Adrenal gland (tissue), 19 donors: ENCODE measurements at places on chromosomes 1 and 21. TPM values are rescaled to one million over a fixed set of nuclear protein-coding genes. Genes with fewer than 3 reads are reported as not detected.

DNA sequence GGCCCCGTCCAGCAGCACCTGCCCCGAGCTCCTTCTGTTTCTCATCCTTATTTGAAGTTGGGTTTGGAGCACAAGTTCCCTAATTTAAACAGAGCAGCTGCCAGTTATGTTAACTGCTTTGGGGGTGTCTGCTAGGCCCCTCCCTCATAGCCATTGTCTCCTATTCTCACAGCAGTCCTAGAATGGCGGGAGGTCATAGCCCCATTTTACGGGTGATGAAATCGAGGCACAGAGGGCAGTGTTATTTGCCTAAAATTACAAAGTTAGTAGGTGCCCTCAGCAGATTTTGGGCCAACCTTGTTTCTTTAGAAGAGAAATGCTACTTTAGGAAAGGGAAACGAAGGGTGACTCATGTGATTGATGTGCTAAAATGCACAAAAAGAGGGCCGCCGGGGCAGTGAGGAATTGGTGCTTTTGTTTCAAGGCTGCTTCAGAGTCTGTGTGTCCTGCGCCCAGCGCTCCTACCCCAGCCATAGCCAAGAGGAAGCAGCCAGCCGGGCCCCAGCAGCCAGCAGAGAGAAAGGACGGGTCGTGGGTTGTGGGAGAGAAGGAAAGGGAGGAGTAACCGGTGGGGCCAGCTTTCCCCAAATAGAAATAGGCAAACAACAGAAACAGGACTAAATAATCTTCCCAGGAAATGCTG is 13.0 kb downstream of the VANGL1 start:
- peaks cover 58% of the 10 kb centered on the region for H3K4me1 ChIP-seq
- H3K36me3 ChIP-seq = no peaks in the 10 kb centered on the region
- peak overlapping the region; percentile 3 for H3K4me3 ChIP-seq
- H3K27me3 ChIP-seq = no peaks in the 10 kb centered on the region

- no peaks in the 10 kb centered on the region for H3K36me3 ChIP-seq
- H3K27ac ChIP-seq = no peak overlapping the region
- no peaks in the 10 kb centered on the region for H3K27me3 ChIP-seq
- peaks cover 17% of the 10 kb centered on the region for H3K4me1 ChIP-seq
Observed at GRCh38 chr21:42534421-42535378, 21.0 kb downstream of the SLC37A1 start.

ETV3L gene
- not detected for total RNA-seq

GRCh38 chr21:46119144-46119636 is 21.3 kb downstream of the COL6A2 start:
- no peaks in the 10 kb centered on the region for H3K27me3 ChIP-seq
- H3K27ac ChIP-seq = no peak overlapping the region
- H3K4me3 ChIP-seq = no peak overlapping the region
- no peak for DNase-seq
- no peaks in the 10 kb centered on the region for H3K4me1 ChIP-seq

GRCh38 chr21:33265664-33266049 is 510 bp upstream of the IL10RB start:
- H3K4me1 ChIP-seq = peaks cover 14% of the 10 kb centered on the region
- H3K36me3 ChIP-seq = peaks cover 16% of the 10 kb centered on the region
- H3K27me3 ChIP-seq = no peaks in the 10 kb centered on the region
- DNase-seq = peak; percentile 78
- H3K4me3 ChIP-seq = no peak overlapping the region

DNA sequence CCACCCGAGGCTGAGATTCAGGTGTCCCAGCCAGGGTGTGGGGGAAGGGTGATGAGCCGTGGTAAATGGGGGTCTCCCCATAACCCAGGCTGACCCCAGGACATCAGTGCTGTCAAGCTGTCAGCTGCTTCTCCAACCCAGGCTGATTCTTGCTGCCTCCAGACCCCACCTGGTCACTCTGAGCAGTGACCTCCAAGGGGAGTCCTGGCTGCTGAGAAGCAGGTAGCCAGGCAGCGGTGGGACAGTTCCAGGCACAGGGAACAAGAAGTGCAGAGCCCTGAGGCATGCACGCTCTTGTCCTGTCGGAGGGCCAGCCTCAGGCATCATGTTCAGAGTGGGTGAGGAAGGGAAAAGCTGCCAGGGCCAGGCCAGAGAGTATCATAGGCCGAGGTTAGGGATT is 1.1 kb downstream of the ESPN start:
- H3K36me3 ChIP-seq = no peaks in the 10 kb centered on the region
- no peak for DNase-seq
- H3K27ac ChIP-seq = no peak overlapping the region
- no peak overlapping the region for H3K4me3 ChIP-seq
- H3K27me3 ChIP-seq = peaks cover 27% of the 10 kb centered on the region

ADARB1 gene
- 7.2 TPM for total RNA-seq

RORC gene
- 9.7 TPM for total RNA-seq

- peaks cover 4% of the 10 kb centered on the region for H3K4me1 ChIP-seq
- H3K27ac ChIP-seq = no peak overlapping the region
- H3K27me3 ChIP-seq = no peaks in the 10 kb centered on the region
Observed at GRCh38 chr1:155598842-155599331, 11.1 kb upstream of the MSTO1 start.

- H3K4me3 ChIP-seq = no peak overlapping the region
- no peaks in the 10 kb centered on the region for H3K4me1 ChIP-seq
- no peak overlapping the region for H3K27ac ChIP-seq
- no peaks in the 10 kb centered on the region for H3K36me3 ChIP-seq
- DNase-seq = no peak
- no peaks in the 10 kb centered on the region for H3K27me3 ChIP-seq
Observed at GRCh38 chr1:151773702-151774101, 10.4 kb upstream of the MRPL9 start.

DNA sequence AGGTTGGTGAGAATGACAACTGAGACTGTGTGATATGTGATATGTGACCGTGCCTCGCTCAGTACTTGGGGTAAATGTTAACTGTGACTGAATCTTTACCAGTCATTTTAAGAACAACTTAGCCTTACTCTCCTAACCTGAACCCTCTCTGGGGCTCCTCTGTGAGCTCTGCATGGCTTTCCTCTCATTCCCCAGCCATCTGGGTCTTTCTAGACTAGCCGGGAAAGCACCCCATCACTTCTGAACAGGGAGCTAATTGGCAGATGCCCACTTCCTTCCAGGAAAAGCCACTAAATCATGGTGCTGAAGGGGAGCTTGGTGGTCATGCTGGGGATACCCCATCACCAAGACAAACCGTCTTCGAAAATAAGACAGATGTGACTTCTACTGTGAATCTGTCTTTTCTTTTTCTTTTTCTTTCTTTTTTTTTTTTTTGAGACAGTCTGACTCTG is 16.5 kb upstream of the FOXO6 start:
- no peak overlapping the region for H3K4me3 ChIP-seq
- H3K4me1 ChIP-seq = no peaks in the 10 kb centered on the region
- H3K27me3 ChIP-seq = no peaks in the 10 kb centered on the region
- H3K27ac ChIP-seq = no peak overlapping the region

FHAD1 gene
- total RNA-seq = 0.65 TPM

- no peak overlapping the region for H3K4me3 ChIP-seq
- no peaks in the 10 kb centered on the region for H3K4me1 ChIP-seq
- H3K27ac ChIP-seq = no peak overlapping the region
- DNase-seq = no peak
- peaks cover 4% of the 10 kb centered on the region for H3K27me3 ChIP-seq
- no peaks in the 10 kb centered on the region for H3K36me3 ChIP-seq
Observed at GRCh38 chr1:3590951-3591865, 20.1 kb downstream of the MEGF6 start.

DNA sequence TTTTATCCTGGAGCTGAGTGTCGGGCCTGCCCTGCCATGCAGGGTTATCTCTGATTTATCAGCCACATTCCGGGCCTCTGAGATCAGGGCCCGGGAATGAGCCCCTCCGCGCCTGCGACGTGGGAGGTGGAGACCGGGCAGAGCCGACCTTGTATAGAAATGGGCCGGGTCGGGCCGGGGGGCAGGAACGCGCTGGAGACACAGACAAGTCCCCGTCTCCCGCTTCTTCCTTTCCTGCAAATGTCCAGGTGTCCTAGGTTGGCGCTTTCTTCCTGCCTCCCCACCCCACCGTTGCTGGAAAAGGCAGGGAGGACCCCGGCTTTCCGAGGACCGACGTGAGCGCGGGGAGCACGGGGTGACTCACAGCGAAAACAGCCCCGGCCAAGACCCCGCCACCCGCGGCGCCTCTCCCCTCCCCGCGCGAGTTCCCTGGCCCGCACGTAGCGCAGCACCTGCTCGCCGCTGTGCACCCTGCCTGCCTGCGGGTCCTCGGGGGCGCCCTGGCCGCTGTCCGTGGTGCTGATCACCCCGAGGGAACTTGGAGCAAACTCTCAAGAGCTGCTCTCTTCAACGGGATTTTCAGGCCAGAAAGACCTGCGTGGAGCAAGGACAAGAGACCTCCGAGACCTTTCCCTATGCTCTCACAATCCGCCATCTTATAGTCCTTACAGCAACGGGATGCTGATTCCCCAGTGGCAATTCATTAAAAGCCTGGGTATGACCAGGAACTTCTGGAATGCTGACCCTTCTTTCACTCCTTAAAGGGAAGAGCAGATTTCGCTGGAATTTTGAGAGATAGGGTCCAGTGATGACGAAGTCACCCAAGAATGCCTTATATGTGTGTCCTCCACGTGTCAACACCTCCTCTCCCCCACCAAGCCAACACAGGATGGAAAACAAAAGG is 475 bp upstream of the NPPB start:
- no peak overlapping the region for H3K4me3 ChIP-seq
- peak; percentile 78 for DNase-seq
- H3K36me3 ChIP-seq = no peaks in the 10 kb centered on the region
- no peaks in the 10 kb centered on the region for H3K4me1 ChIP-seq

DNA sequence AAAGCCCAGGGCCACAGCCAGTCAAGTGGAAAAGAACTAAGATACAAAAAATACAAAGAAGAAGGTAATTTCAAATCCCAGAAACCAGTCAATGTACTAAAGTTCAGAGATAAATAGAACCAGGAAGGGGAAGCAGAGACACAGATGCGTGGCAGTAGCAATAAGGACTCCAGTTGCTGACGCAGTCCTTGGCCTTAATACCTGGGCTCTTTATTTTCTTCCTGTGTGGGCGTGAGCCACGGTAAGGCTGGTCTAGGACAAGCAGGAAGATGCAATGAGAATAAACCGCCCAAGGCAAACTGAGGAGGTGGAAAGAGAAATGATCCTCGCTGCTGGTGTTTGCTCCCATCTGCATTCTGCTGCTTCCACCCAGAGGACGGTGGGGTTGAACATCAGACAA is 65.6 kb upstream of the PLXNA2 start:
- no peak overlapping the region for H3K4me3 ChIP-seq
- no peak overlapping the region for H3K27ac ChIP-seq
- no peaks in the 10 kb centered on the region for H3K4me1 ChIP-seq
- no peaks in the 10 kb centered on the region for H3K27me3 ChIP-seq

KRTAP21-2 gene
- total RNA-seq = not detected

DNA sequence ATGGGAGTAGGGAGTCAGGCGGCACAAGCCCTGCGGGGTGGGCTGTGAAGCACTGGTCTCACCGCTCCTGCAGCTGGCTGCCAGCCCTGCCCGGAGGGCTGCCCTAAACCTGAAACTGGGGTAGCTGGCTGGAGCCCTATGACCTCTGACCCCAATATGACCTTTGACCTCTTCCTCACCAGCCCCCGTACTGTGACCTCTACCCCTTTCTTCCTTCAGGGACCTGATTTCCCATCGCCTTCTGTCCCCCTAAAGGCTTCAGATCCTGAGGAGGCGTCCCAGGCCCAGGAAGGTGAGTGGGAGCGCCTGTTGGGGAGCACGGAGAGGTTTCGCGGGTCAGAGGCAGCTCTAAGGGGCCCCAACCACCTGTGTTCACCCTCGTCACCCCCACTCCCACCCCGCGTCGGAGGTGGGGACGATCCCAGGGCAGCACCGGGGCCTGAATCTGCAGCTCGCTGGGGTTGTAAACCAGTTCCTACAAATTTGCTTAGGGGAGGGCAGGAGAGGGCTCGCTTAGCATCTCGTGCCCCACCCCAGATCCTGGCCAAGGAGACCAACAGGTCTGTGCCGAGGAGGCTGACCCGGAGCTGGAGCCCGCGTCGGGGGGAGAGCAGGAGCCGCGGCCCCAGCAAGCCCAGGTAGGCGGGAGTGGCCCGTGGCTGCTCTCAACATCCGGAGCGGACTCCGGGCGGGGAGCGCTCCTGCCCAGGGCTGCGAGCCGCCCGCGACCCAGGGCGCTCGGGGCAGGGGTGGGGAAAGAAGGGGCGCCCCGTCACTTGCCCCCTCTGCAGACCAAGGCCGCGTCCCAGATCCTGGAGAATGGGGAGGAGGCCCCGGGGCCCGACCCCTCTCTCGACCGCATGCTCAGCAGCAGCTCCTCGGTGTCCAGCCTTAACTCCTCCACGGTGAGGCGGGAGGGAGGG is 7.3 kb downstream of the SYTL1 start:
- peak; percentile 31 for DNase-seq
- no peaks in the 10 kb centered on the region for H3K36me3 ChIP-seq
- H3K27ac ChIP-seq = no peak overlapping the region
- H3K27me3 ChIP-seq = peaks cover 4% of the 10 kb centered on the region
- peaks cover 12% of the 10 kb centered on the region for H3K4me1 ChIP-seq

SGIP1 gene
- total RNA-seq = 4.2 TPM

- H3K36me3 ChIP-seq = no peaks in the 10 kb centered on the region
- no peak overlapping the region for H3K27ac ChIP-seq
- no peaks in the 10 kb centered on the region for H3K4me1 ChIP-seq
- DNase-seq = no peak
Observed at GRCh38 chr1:18805150-18805879, 54.1 kb downstream of the TAS1R2 start.

DNA sequence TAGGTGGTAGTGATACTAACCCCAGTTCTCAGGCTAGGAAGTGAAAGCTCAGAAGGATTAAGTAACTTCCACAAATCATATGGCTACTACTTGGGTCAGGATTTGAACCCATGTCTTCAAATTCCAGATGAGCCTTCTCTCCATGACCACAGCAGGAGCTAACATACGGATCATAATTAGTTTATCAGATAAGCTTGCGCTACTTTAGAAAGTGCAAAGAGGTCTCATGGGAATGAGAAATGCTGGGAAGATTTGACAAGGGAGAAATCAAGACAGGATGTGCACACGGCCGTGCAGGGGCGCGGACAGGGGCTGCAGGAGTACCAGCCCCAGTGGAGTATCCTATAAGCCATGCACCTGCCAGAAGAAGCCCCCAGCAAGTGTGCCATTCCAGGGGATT is 5.2 kb downstream of the PLEKHA6 start:
- no peak overlapping the region for H3K4me3 ChIP-seq
- no peak for DNase-seq
- H3K36me3 ChIP-seq = no peaks in the 10 kb centered on the region
- H3K27ac ChIP-seq = no peak overlapping the region
- peaks cover 14% of the 10 kb centered on the region for H3K4me1 ChIP-seq

DNA sequence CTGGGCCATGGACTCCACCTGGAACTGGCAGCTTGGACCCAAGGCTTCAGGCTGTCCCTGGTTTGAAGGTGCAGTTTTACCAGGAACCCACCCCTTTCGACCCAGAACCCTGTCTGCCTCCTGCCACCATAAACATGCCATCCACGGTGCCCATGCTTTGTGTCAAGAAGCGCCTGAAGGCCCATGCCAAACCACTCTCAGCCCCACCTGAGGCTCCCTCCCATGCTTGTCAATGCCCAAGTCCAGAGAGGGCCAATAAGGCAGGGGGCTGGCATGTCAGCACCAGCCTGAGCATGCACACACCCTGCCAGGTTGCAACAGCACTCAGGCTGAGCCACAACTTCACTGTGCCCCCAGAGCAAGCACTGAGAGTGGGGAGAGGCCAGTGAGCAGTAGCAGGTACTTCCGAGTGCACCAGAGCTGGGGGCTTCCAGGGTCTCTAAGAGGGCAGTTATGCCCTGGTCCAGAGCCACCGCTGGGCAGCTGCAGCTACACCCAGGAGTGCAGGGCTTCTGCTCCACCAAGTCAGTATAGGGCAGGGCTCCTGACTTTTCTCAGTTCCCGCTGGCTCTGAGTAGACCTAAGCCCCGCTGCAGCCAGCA is 1256.0 kb downstream of the AMY1C start:
- H3K36me3 ChIP-seq = no peaks in the 10 kb centered on the region
- H3K27ac ChIP-seq = no peak overlapping the region
- no peak for DNase-seq
- no peaks in the 10 kb centered on the region for H3K27me3 ChIP-seq
- H3K4me3 ChIP-seq = no peak overlapping the region
- H3K4me1 ChIP-seq = no peaks in the 10 kb centered on the region

FBLIM1 gene
- total RNA-seq = 29.0 TPM

BNIPL gene
- total RNA-seq = not detected

KCNJ9 gene
- not detected for total RNA-seq
